ENCODE measurements at places on chromosomes 12 and 14.

DNA sequence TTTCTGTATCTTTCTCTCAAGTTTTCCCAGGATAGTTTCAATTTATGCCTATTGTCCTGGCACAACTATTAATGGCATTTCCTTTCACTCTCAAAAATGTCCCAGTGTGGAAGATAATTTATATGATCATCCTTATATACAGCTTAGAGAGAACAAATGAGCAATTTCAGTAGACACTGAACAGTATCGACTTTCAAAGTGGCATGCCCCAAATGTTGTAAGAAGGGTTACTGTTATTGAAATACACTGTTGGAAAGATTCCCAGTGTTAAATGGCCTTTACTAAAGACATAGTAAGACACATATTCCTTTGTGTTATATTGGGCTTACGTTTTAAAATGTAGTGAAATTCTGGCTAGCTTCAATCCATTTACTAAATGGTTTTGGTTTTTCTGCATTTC lies 202.3 kb upstream of the CDKN3 start:
- DNase-seq = no peak

- DNase-seq = no peak
Observed at GRCh38 chr12:111458546-111459172, 52.9 kb downstream of the SH2B3 start.

DNA sequence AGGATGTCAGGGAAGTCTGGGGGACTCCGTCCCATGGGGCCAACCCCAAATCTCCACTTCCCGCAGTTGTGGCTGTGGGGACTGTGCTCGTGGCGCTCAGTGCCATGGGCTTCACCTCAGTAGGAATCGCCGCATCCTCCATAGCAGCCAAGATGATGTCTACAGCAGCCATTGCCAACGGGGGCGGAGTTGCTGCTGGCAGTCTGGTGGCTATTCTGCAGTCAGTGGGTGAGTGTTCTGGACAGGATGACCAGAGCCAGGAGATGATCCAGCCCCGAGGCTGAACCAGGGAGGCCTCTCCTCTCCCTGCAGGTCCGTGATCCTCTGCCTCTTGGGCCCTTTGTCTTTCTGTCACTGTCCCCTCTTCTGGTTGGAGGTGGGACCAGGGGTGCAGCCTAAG lies 8.8 kb upstream of the IFI27 start:
- DNase-seq = no peak

- no peak for DNase-seq
Observed at GRCh38 chr12:24788886-24789285, 160.0 kb downstream of the BCAT1 start.

DNA sequence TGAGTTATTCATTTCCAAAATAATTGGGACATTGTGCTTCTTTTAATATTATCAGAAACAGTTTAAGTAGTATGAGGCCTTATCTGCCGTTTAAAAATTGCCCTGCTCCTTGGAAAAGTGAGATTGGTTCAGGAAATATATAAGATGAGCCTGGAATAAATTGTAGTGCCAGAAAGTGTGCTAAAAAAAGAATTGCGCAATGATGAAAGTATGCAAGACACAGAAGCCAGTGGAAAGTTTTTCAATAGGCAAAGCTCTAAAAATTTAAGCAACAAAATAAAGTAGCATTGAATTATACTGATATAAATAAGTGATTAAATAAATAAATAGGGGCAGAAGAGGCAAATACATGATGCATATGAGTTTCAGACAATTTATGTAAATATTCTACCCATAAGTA lies 834.9 kb downstream of the BCL11B start:
- no peak for DNase-seq

- DNase-seq = no peak
Observed at GRCh38 chr12:53486736-53487487, 12.3 kb downstream of the MAP3K12 start.

GRCh38 chr14:34340025-34340625 lies 121.9 kb downstream of the SPTSSA start:
- no peak for DNase-seq

DNA sequence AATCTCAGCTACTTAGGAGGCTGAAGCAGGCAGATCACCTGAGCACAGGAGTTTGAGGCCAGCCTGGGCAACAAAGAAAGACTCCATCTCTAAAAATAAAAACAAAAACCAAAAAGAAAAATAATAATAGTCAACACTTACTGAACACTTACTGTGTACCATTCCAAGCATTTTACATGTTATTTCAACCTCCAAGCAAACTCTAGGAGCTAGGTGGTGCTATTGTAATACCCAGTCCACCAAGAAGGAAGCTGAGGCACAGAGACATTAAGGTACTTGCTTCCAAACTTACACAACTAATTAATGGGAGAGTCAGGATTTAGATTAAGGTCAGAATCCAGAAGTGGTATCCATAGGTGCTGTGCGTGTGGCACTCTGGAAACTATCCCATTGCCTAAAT lies 13.7 kb upstream of the OR6J1 start:
- peak; percentile 36 for DNase-seq

DNA sequence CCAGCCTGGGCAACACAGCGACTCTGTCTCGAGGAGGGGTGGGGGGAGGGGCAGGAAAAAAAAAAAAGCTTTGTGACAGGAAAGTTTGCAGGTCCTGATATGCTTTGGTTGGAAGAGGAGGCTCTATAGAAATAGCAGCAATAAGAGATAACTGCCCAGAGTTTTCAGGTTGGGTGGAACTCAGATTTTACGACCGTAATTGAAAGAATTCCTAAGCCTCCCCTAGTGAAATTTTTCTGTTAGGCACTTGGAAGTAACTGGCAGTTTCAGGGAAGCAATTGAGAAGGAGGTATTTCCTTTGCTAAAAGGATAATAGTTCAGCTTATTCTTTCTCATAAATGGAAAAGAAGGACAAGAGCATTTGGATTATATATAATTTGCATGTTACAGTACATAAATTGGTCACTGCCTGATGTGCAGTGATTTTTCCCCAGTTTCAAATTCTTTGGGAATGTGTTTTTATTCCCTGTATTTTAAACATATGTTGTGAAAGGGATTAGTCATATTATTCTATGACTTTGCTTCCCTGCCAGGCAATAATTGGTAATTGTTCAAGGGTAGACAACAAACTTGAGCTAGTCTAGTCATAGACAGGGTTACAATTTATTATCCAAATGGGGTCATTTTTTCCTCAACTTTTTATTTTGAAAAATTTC lies 452.8 kb downstream of the AEBP2 start:
- DNase-seq = no peak

- peak; percentile 95 for DNase-seq
Observed at GRCh38 chr14:23057757-23058653, 685 bp upstream of the CDH24 start.

Data from GM20000 (cell line).